ENCODE measurements at places on chromosomes 16 and 17.

GRCh38 chr17:83026311-83026811 is 53.0 kb upstream of the METRNL start:
- DNase-seq = no peak

DNA sequence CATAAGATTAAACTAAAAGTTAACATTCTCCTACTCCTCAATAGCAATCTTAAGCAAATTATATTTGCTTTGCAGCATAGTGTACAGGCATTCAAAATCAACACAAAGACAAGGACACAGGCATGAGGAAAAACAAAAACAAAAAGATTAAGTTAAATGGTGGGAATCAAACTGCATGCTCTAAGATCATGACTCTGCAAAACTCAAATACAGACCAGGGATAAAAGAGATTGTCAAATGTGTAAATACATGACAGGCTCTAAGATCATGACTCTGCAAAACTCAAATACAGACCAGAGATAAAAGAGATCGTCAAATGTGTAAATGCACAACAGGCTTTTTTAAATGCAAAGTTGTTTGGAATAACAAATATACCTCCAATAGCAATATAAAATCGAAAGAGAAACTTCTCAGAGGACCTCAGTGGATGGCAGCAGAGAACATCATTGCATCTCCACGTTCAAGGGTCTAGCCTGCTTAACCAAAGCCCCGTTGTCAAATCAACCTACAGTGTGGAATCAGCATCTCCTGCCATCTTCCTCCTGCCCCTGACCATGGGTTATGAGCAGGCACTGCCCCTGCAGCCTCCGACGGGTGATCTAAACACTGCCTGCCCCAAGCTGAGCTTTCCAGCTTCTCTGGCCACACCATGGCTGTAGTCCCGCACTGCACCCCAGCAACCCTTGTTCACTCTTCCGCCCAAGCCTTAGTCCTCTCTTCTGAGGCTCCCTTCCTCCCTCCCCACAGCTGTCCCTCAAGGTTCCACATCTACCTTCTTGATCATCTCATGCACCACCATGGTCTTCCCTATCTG is 446.1 kb downstream of the SOX9 start:
- DNase-seq = no peak

DNA sequence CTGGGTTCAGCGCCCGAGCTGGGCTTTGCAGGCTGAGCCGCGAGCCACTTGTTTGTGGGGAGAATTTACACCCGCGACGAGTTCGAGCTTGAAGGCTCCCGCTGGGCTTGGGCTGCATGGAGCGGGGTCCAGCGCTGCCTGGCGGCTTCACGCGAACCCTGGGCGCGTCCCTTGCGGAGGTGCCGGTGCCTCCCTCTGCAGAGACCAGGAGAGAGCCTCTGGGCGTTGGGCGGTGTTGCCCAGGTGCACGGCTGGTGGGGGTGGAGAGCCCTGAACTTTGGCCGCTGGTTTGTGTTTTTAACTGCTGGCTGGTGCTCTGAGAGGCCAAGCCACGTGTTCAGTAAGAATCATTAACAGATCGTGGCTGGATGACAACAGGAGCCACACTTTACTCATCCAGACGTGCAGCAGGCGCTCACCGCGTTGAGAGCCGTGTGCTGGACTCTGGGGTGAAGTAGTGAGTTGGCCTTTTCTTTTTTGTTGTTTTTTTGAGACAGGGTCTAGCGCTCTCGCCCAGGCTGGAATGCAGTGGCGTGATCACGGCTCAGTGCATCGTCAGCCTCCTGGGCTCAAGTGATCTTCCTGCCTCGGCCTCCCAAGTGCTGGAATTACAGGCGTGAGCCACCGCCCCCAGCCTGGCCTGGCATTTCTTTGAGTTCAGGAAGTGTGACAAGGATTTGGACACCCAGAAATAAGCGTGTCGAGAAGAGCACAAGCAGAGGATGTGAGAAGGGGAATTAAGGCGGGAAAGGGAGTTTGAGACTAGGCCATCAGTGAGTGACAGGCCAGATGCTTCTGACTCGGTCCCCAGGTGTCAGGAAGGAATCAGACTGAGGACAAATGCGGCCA is 827 bp downstream of the CDK10 start:
- peak; percentile 16 for DNase-seq

- DNase-seq = no peak
Observed at GRCh38 chr16:74627506-74628220, 20.7 kb upstream of the GLG1 start.

GRCh38 chr17:57092779-57093178 is 7.7 kb downstream of the AKAP1 start:
- DNase-seq = no peak

- DNase-seq = no peak
Observed at GRCh38 chr17:38453951-38454421, 25.7 kb downstream of the ARHGAP23 start.

- no peak for DNase-seq
Observed at GRCh38 chr17:48526608-48527546, 3.9 kb downstream of the HOXB1 start.

DNA sequence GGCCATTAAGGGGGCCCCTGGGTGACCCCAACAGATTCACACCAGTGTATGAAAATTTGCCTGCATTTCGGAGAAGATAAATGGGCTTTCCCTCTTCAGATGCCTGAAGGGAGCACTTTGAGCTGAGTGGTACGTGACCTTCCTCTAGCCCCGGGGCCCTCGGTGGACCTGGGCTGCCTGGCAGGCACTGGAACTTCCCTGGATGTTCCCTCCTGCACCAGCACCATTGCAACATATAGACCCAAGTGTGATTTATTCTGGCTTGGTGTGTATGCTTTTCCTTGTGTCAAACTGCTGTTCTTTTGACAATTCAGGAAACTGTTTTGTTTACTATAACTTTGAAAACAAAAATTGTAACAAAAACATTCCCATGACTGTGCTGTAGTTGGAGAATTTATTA is 93.8 kb downstream of the TNFRSF13B start:
- DNase-seq = no peak

DNA sequence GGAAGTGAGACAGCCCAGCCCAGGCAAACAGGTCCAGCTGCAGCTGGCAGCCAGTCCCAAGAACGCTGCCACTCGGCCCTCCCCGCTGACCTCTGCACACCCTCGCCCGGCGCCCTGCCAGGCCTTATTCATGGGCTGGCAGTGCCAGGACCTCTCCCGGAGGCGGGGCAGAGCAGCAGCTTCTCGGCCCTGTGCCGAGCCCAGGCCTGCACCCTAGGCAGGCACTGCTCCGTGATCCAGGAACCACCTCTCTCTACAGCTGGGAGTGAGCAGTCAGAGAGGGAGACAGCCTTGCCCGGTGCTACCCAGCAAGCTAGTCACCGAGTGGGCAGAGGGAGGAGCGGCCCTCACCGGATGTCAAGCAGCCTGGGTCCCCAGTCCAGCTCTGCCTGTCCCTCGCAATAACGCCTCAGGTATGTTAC is 79.9 kb upstream of the CBX4 start:
- no peak for DNase-seq

GRCh38 chr17:80838311-80839025 is 153.2 kb upstream of the CHMP6 start:
- DNase-seq = no peak

DNA sequence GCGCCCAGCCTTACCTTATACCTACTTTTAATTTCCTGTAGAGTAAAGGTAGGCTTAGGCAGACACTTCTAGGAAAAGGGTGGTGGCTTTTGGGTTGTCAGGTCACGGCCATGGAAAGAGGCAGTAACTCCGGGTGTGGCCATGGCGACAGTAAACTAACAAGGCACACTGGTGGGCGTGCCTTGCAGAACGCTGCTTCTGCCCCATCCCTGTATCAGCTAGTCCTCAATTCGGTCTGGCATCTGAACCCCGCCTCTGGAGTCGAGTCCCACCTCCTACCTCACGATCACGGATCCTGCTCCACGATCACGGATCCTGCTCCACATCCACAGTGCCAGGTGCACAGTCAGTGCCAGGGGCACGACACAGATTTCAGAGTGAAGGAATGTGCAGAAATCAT is 5.6 kb downstream of the ADCY9 start:
- DNase-seq = no peak

- no peak for DNase-seq
Observed at GRCh38 chr16:17331991-17332390, 138.8 kb downstream of the XYLT1 start.

DNA sequence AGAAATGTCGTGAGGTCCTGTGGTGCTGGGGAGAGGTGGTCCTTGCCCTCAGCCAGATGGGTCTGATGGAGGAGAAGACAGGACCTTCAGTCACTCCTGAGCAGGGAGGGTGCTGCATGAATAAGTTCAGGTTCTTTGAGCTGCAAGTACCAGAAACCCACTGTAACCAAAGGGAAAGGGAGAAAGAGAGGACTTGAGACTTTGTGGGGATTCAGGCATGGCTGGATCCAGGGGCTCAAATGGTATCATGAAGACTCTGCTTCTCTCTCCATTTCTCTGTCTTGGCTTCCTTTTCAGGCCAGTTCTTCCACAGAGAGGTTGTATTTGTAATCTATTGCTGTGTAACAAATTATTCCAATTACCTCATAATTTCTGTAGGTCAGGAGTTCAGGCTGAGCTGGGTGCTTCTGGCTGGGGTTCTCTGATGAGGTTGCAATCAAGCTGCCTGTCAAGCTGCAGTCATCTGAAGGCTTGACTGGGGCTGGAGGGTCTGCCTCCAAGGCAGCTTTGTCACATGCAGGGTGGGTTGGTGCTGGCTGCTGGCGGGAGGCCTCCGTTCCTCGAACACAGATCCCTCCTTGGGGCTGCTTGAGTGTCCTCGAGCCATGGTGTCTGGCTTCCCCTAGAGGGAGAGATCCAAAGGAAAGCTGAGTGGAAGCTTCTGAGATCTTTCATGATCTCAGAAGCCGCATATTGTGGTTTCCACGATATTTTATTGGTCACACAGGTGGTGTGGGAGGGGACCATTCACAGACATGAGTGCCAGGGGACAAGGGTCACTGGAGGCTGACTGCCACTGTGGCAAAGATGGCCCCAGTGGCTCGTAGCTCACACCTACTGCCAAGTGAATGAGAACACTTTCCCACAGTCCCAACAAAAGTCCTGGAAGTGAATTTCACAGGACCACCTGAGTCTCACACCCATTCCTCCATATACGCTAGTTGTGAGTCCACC is 5.9 kb upstream of the ADCY7 start:
- DNase-seq = no peak

GRCh38 chr17:40485851-40486521 is 15.4 kb downstream of the TNS4 start:
- DNase-seq = peak; percentile 33

DNA sequence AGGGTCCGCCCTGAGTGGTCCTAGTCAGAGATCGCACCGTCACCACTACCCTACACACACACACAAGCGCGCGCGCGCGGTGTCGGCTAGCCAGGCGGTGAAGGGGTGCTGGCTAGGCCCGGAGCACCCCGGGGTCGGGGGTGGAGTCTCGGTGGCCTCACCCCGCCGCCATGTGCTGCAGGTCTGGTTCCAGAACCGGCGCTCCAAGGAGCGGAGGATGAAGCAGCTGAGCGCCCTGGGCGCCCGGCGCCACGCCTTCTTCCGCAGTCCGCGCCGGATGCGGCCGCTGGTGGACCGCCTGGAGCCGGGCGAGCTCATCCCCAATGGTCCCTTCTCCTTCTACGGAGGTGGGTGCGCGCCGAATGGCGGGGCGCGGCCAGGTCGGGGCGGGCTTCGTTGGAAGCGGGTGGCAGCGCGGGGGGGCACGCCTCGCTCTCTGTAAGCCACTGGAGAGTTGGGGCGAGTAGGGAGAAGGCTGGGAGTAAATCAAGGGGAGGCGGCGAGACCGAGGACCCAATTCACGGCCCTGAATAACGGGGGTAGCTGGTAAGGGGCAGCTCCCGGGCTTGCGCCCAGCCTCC is 4.8 kb downstream of the LHX1 start:
- DNase-seq = no peak

GRCh38 chr16:46762583-46762982 is 14.4 kb upstream of the MYLK3 start:
- DNase-seq = no peak

- DNase-seq = no peak
Observed at GRCh38 chr16:9119795-9120194, 28.4 kb downstream of the HAPSTR1 start.

DNA sequence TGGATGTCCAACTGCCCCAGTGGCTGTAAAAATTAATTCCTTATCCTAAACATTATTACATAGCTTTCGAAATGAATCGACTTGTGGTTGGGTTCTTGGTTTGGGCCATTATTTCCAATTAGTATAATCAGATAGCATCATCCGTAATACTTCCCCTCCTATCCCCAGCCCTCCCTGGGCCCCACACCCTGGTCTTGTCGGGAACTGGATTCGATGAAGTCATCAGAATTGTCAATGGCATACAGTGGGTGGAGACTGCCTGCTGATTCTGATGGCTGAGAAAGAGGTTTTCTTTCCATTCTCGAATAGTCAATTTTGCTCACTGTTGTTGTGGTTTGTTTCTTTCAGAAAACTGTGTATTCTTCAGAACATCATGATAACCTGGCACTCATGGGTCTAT is 395.1 kb downstream of the SEC14L1 start:
- no peak for DNase-seq

- no peak for DNase-seq
Observed at GRCh38 chr17:63474586-63475460, 2.0 kb upstream of the ACE start.

- no peak for DNase-seq
Observed at GRCh38 chr17:44988044-44988942, 20.2 kb upstream of the C1QL1 start.

DNA sequence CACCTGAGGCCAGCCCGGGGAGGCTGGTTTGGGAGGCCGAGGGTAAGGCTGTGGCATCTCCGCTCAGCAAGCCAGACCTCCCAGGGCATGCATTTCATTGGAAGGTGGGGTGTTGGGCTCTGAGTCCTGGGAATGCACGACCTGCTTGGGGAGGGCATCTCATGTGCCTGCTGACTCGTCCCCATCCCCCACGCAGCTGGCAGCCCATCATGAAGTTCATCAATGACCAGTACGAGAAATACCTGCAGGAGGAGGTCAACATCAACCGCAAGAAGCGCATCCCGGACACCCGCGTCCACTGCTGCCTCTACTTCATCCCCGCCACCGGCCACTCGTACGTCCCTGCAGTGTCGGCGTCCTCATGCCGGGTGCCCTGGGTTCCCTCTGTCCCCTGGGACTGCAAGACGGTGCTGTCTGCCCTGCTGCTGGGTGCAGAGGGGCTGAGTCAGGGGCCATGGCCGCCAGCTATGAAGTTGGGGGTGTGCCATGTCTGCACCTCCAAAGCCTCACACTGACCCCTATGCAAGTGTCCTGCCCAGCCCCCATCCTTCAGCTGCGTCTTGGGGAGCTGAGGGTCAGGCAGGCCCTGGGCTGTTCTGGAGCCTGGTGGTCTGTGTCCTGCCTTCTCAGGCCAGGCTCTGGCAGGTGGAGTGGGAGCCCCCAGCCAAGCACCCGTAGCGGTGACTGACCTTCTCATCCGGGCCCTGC is 347.9 kb downstream of the SEC14L1 start:
- DNase-seq = no peak

DNA sequence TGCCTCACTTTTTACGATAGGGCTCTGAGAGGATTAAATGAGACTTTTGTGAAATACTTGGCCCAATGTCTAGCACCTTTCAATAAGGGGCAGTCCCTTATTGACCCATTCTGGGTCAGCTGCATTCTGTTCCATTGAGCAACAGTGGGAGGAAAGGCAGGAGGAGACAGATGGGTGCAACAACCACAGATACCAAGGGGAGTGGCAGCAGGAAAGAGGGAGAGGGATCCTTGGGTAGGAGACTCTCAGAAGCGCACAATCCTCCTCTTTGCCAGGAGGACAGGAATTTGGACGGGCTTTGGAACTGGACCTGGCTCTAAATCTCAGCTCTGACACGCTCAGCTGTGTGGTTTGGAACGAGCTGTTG is 3.5 kb downstream of the PIPOX start:
- DNase-seq = no peak

- no peak for DNase-seq
Observed at GRCh38 chr16:57694231-57694724, 328 bp upstream of the DRC7 start.

GRCh38 chr16:20904507-20905081 is 4.0 kb downstream of the LYRM1 start:
- peak; percentile 6 for DNase-seq

All from effector memory CD4-positive, alpha-beta T cell (primary cell).